ENCODE measurements at places on chromosomes 1 and 21.

GRCh38 chr1:82386365-82387011, 585.8 kb downstream of the ADGRL2 start:
- no peak for DNase-seq

- DNase-seq: no peak
These were observed 54.2 kb upstream of the B3GALT2 start for GRCh38 chr1:193240609-193241008.

DNA sequence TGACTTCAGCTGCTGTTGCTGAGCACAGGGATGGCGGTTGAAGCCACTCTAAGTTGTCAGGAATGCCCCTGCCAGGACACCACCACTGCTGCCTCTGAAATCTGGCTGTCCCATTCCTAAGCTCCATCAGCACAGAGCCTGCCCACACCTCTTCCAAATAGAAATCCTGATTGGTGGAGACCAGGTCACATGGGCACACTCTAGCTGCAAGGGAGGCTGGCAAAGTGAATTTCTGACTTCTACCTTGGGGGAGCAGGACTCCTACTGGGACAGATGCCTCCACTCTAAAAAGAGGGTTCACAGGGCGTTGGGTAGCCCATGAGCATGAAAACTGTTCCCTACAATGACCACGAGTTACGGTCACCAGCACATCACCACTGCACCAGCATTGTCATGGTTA, 83.8 kb upstream of the TARDBP start:
- DNase-seq: no peak

- no peak for DNase-seq
These were observed 36.2 kb downstream of the IRF2BP2 start for GRCh38 chr1:234573711-234574299.

- no peak for DNase-seq
These were observed 16.8 kb upstream of the PDXK start for GRCh38 chr21:43701936-43702784.

GRCh38 chr1:21691739-21692138, 22.6 kb upstream of the RAP1GAP start:
- no peak for DNase-seq

- no peak for DNase-seq
These were observed 466.2 kb upstream of the PBX1 start for GRCh38 chr1:164092603-164093353.

GRCh38 chr1:94286864-94287437, 49.6 kb upstream of the ARHGAP29 start:
- DNase-seq: no peak

GRCh38 chr1:13983393-13983792, 283.4 kb downstream of the PRDM2 start:
- DNase-seq: no peak

DNA sequence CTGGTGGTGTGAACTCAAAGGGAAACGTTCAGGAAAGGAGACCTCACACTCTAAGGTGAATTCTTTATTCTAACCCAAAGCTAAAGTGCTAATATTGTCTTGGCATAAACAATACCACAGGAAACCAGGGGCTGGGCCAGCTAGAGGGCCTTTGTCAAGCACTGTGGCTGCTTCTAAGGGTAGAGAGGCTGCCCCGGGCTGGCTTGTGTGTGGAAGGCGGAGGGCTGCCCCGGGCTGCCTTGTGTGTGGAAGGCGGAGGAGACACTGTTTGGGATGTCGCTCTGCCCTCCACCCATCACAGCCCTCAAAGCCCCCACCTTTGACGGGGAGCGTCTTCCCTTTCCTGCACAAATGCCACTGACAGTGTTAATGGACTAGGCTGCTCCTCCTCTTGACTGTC, 216.8 kb downstream of the TOMM20 start:
- DNase-seq: no peak

- DNase-seq: no peak
These were observed 34.8 kb upstream of the SYCP1 start for GRCh38 chr1:114819869-114820268.

GRCh38 chr1:243884603-243885002, 34.6 kb upstream of the AKT3 start:
- no peak for DNase-seq

DNA sequence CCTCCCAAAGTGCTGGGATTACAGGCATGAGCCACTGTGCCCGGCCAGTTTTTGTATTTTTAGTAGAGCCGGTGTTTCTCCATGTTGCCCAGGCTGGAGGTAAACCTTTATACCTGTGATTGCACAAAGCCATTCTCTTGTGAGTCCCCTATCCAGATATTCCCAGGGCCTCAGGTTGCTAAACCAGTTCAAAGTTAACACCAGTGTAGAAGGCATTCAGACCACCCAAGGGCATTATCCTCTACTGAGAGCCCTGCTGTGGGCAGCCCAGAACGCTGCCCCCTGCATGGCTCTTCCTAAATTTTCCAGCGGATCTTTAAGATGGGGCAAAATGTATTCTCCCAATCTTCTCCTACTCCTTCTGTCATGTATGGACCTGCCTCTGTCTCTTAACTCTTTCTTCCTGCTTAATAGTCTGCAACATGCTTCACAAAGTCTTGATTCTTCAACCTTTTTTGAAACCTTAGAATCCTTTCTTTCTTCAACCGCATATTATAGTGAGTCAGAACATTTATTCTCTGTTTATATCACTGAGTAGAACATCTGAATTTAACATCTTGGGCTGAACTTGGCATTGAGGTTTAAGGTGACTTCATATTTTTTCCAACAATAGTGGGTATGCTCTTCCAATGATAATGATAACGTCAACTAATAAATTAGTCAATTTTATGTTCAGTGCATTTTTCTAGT, 36.0 kb downstream of the UBE4B start:
- DNase-seq: no peak

DNA sequence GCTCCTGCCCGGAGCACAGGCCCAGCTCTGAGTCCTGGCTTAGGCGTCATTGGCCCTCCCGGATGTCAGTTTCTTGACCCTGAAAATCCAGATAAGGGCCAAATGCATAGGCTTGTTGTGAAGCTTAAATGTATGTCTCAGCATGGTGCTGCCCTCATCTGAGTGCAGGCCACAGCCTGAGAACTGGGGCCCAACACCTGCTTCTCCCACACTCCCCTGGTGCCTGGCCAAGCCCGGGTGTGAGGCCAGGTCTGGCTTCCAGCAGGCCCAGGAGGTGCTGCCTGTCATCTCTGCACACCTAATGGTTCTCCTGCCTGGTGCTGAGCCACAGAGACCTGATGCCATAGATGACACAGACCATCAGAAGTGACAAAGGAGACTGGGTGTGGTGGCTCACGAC, 14.0 kb downstream of the MX2 start:
- no peak for DNase-seq

GRCh38 chr1:103333141-103333540, 192.4 kb upstream of the RNPC3 start:
- DNase-seq: no peak

DNA sequence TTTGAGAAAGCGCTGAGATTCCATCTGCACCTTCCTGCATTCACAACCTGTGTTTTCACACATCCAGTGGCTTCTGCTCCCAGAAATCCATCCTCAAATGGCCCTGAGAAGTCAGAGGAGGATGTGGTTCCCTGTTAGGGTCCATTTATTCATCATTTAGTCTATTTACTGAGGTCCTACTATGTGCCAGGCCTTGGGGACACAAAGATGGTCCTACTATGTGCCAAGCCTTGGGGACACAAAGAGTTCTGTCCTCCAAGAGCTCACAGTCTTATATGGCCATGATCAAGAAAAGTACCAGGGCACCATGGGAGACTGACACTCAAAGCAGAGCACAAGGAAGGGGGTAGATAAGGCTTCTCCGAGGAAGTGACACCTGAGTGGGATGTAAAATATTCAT, 147.1 kb upstream of the ATP1B1 start:
- no peak for DNase-seq

DNA sequence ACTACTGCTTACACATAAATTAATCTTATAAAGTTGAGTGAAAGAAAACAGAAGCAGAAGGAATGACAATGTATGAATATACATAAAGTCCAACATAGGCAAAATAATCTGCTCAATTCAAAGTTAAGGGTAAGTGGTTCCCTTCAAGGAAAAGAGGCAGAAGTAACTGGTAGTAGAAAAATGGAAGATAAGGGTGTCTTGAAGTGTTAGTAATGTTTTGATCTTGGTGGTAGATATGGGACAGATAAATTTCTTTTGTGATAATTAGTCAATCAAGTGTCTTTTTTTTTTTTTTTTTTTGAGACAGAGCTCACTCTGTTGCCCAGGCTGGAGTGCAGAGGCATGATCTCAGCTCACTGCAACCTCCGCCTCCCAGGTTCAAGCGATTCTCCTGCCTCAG, 12.7 kb downstream of the USP48 start:
- DNase-seq: no peak

GRCh38 chr1:11291049-11291448, 18.1 kb downstream of the UBIAD1 start:
- DNase-seq: no peak

GRCh38 chr1:184792450-184792969, 37.9 kb upstream of the EDEM3 start:
- DNase-seq: peak; percentile 61

- no peak for DNase-seq
These were observed 7.4 kb upstream of the TRIM58 start for GRCh38 chr1:247849616-247850015.

GRCh38 chr1:198125995-198126735, 30.6 kb upstream of the NEK7 start:
- no peak for DNase-seq

- no peak for DNase-seq
These were observed 1327.9 kb downstream of the BRINP3 start for GRCh38 chr1:189149547-189150375.

GRCh38 chr21:46239817-46240325, 11.3 kb upstream of the LSS start:
- no peak for DNase-seq

- DNase-seq: no peak
These were observed 73.9 kb downstream of the ACTL8 start for GRCh38 chr1:17828991-17829390.

- DNase-seq: no peak
These were observed 80.6 kb downstream of the NIBAN1 start for GRCh38 chr1:184893695-184894094.

- DNase-seq: no peak
These were observed 1.9 kb downstream of the WLS start for GRCh38 chr1:68230484-68230802.

DNA sequence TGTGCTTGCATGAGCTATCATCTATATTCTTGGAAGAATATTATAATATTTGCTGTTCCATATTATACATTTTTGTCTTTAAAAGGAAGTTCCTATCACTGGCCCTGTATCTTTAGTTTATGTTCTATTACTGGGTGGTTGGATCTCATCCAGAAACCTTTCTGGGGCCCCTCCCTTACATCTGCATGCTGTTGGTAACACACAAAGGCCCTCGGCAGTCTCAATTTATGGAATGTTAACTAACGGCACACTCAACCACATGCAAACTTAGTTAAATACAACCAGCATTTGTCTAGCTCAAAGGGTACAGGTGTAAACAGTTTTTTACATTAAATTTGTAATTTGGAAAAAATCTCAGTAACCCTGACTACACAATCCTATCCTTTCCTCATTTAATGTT, 9.7 kb upstream of the HYI start:
- DNase-seq: no peak

GRCh38 chr21:43323244-43324005, 103.5 kb downstream of the SIK1 start:
- no peak for DNase-seq

- no peak for DNase-seq
These were observed 121.6 kb downstream of the NTMT2 start for GRCh38 chr1:170267317-170267716.

GRCh38 chr21:38277501-38278131, 20.8 kb downstream of the KCNJ15 start:
- DNase-seq: no peak

GRCh38 chr1:114757455-114758255, at the start of gene CSDE1:
TSS of gene CSDE1 (minus strand) at chr1:114757984. CDS start at chr1:114739890, 18,094 bp downstream.
- peak; percentile 97 for DNase-seq

- no peak for DNase-seq
These were observed 2.5 kb upstream of the TMEM201 start for GRCh38 chr1:9586147-9586766.

DNA sequence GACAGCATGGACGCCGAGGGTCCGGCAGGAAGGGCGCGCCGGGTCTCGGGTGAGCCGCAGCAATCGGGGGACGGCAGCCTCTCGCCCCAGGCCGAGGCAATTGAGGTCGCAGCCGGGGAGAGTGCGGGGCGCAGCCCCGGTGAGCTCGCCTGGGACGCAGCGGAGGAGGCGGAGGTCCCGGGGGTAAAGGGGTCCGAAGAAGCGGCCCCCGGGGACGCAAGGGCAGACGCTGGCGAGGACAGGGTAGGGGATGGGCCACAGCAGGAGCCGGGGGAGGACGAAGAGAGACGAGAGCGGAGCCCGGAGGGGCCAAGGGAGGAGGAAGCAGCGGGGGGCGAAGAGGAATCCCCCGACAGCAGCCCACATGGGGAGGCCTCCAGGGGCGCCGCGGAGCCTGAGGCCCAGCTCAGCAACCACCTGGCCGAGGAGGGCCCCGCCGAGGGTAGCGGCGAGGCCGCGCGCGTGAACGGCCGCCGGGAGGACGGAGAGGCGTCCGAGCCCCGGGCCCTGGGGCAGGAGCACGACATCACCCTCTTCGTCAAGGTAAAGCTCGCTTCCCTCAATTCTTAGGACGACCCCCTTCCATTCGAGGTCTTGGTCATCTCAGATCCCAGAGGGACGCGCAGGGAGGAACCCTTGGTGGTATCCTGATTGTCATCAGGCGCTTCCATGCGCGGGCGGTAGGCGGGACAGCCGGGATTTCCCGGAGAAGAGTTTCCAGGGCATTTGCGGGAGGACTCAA, 1.6 kb downstream of the CLIC6 start:
- DNase-seq: no peak

- no peak for DNase-seq
These were observed 123.0 kb downstream of the PCBP3 start for GRCh38 chr21:45766501-45766900.

Data from hindlimb muscle (tissue), 1 donor.